ENCODE measurements at places on chromosomes 13 and 19.

DNA sequence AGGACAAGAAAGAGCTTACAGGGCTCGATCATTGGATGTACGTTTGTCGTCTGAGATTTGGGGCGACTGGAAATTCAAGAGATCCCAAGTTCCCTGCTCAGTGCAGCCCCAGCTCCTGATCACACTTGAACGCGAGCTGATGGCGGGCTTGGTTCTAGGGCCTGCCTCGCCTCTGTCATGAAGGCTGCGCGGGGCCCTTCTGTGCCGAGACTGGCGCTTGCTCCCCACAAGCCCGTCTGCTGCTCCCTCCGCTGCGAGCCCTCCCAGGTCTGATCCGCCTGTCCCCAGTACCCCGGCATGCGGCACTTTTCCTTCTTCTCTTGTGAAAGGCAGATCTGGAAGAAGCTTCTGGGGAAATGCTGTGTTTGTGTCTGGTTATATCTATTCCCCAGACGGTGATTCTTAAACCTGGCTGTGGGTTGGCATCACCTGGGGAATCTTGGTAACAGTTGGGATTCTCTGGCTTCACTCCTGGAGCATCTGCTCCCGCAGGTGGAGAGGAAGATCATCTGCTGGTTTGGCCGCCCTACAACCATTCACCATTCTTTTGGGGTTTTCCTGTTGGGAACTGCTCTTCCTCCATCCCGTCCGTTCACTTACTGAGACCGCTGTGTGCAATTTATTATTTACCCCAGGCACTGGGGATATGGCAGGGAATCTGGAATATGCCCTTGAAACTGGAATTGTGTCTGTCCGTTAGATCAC, 43.6 kb downstream of the SIPA1L3 start:
- DNase-seq, result no peak

DNA sequence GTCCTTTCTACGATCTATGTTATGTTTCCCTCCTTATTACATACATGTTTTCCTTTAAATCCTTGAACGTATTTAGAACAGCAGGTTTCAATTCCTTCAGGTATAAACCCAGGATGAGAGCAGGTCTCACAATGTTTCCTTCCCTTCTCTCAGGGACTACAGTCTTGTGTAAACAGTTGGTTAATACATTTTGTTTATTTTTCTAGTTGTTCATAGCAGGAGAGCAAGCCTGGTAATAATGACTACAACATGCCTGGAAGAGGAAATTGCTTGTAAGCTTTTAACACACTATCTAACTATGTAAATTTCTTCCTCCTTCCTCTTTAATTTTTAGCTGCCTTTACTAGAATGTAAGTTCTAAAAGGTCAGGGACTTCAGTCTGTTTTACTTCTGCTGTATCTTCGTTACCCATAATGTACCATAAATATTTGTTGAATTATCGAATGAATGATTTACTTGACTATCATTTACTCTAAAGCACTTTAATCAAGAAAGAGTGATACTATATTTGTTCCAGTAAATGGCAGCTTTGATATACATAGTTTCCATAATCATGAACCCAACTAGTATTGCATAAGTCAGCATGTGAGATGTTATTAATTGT, 28.9 kb upstream of the TNFRSF19 start:
- no peak for DNase-seq

GRCh38 chr13:78700121-78700910, 41.4 kb upstream of the OBI1 start:
- no peak for DNase-seq

- DNase-seq, result no peak
Observed at GRCh38 chr13:52810526-52810925, 37.9 kb downstream of the PCDH8 start.

GRCh38 chr19:49231389-49231788, 73.8 kb downstream of the TRPM4 start:
- DNase-seq, result no peak

- DNase-seq, result no peak
Observed at GRCh38 chr19:1213391-1214286, 8.1 kb downstream of the STK11 start.

All from CMK (cell line).